ENCODE measurements at places on chromosomes 2 and 18. TPM values are rescaled to one million over a fixed set of nuclear protein-coding genes. Genes with fewer than 3 reads are reported as not detected.

- H3K27me3 ChIP-seq = no peaks in the 10 kb centered on the region
- H3K36me3 ChIP-seq = no peaks in the 10 kb centered on the region
- no peak overlapping the region for H3K4me3 ChIP-seq
- no peak for DNase-seq
Measured at GRCh38 chr18:11997466-11997865, 16.2 kb downstream of the IMPA2 start.

GRCh38 chr2:137960223-137960622 lies 4.0 kb upstream of the HNMT start:
- H3K4me1 ChIP-seq = no peaks in the 10 kb centered on the region
- H3K27ac ChIP-seq = no peak overlapping the region
- H3K4me3 ChIP-seq = no peak overlapping the region

- H3K4me3 ChIP-seq = no peak overlapping the region
- H3K27ac ChIP-seq = no peak overlapping the region
- H3K4me1 ChIP-seq = peaks cover 16% of the 10 kb centered on the region
- peaks cover 48% of the 10 kb centered on the region for H3K27me3 ChIP-seq
- peaks cover 7% of the 10 kb centered on the region for H3K36me3 ChIP-seq
Measured at GRCh38 chr2:240203031-240203787, 62.8 kb upstream of the OTOS start.

DNA sequence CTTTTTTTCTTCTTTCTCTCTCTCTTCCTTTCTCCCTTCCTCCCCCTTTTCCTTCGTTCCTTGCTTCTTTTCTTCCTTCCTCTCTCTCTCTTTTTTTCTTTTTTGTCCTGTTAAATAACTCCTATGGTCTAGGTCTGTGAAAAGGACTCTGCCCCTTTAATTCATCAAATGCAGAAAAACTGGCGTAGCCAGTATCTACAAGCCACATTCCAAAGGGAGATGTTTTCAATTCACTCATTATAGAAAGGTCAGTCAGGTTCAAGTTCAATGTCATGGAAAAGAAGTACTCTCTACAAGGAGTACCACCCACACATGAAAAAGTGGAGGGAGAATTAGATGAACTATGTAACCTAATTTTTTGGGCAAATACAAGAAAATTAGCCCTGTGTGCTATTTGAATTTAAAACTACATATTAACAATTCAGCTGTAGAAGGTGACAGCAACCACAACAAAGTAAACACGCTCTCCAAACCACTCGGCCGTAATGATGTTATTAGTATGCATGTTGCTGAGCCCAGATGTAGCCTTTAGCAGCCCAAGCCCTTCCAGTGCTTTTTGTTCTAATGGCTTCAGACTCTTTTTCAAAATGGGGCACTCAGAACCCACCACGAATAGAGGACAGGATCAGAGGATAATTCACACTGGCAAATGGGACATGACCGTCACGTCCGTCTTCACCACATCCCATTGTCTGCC lies 735.4 kb upstream of the FANCL start:
- DNase-seq = no peak
- H3K4me3 ChIP-seq = no peak overlapping the region
- H3K36me3 ChIP-seq = no peaks in the 10 kb centered on the region
- no peak overlapping the region for H3K27ac ChIP-seq
- H3K27me3 ChIP-seq = no peaks in the 10 kb centered on the region

DNA sequence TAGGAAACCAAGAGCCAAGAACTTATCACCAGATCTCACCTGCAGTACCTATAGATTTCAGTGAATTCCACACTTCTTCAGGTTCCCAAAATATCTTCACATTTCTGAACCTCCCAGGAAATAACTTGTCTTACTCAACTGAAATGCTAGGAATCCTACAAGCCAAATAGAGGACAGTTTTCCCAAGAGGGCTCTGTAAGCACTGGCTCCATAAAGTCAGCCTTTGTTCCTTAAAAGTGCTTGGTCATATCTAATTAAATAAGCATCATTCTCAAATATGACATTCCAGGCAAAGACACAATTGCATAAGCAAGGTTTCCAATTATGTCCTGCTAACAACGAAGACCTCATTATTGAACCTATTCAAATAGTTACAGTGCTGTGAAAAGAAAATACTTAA lies 154.6 kb upstream of the MGAT5 start:
- DNase-seq = no peak
- H3K4me3 ChIP-seq = no peak overlapping the region
- H3K27me3 ChIP-seq = peaks cover 24% of the 10 kb centered on the region

CPO gene
- 0.21 TPM for total RNA-seq

GRCh38 chr2:104568247-104568646 lies 285.7 kb upstream of the POU3F3 start:
- no peak overlapping the region for H3K4me3 ChIP-seq
- H3K36me3 ChIP-seq = no peaks in the 10 kb centered on the region
- H3K27ac ChIP-seq = no peak overlapping the region
- DNase-seq = no peak

DNA sequence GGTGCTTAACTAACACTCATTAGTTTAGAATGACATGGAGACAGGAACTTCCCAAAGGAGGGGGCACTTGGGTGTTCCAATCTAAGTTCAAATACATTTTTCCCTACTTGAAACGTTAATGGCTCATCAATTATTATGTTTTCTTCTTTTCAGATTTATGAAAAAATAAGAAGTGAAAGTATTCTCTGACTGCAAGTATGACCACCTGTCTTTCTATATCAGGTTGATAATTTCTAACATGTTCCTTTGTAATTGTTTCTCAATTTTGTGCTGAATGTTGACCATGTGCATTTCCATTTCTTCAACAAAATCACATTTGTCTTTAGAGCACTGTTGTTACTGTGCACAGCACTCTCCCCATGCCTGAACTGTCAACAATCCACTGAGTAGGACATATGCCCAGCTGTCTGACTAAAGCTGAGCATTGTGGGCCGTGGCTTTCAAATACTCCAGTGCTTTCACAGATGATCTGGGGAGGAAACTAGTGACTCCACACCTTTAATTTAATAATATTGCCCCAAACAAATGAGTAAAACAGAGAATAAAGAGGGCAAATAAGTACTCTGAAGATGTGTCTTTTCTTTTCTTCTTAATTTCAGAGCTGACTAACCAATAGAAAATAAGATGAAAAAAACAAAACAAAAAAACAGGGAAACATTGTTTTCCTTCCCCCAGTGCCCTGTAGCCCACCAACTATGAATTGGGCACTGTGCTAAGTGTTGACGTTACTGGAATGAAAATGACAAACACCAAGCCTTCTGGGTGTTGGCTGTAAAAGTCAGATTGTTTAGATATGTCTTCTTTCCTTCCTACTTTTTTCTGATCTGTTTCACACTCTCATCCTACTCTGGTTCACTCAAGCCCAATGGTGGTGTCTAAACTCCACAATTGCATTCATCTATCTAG lies 16.0 kb downstream of the LANCL1 start:
- peaks cover 16% of the 10 kb centered on the region for H3K36me3 ChIP-seq
- no peak for DNase-seq

DNA sequence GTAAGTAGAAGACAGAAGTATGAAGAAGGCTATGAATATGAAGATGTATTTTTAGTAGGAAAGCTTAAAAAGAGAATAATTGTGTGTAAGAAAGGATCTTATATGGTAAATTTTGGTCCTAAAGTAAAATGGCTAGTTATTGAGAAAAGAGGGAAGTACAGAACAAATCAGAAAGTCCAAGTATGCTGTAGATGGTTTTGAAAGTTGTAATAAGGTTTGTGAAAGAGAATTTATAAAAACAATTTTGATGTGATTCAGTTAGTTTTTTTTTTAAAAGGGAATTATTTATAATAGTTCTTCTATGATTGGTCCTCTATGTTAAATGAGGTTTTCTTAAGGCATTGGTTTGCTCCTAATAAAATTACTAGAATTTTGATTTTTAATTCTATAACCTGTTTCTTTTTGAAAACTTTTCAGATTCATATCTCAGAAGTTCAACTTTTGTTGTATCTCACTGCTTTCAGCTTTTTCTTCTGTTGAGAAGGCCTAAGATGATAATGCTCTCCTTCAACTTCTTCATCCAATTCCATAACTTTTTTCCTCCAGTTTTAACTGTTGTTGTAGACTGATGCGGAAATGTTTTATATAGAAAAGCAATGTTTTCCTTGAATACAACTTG lies 322.7 kb downstream of the NOL4 start:
- no peak overlapping the region for H3K27ac ChIP-seq
- peaks cover 1% of the 10 kb centered on the region for H3K36me3 ChIP-seq
- no peaks in the 10 kb centered on the region for H3K27me3 ChIP-seq
- DNase-seq = no peak
- no peak overlapping the region for H3K4me3 ChIP-seq
- no peaks in the 10 kb centered on the region for H3K4me1 ChIP-seq

DNA sequence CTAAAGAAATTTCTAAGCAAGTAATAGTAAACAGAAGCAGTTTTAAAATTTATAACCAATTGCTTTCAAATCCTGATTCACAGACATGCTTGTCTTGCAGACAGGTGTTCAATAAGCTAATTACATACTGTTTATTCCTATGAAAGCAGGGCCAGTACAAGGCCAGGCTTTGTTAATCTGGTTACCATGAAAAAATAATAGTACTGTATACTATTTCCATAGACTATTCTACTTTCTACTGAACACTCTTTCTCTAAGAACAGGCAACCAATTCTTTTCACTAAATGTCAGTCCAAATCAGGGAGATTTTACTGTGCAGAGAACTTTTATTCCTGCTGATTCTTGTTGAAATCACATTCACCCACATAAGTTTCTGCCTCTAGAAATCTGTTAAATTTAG lies 2.9 kb upstream of the SRSF7 start:
- peak overlapping the region; percentile 50 for H3K27ac ChIP-seq
- H3K4me3 ChIP-seq = peak overlapping the region; percentile 74
- DNase-seq = no peak
- H3K36me3 ChIP-seq = peaks cover 16% of the 10 kb centered on the region
- no peaks in the 10 kb centered on the region for H3K27me3 ChIP-seq

COLEC12 gene
- total RNA-seq = not detected

GRCh38 chr2:148124271-148124670 lies 103.4 kb downstream of the MBD5 start:
- H3K4me3 ChIP-seq = no peak overlapping the region
- H3K4me1 ChIP-seq = no peaks in the 10 kb centered on the region
- no peak for DNase-seq
- H3K27me3 ChIP-seq = no peaks in the 10 kb centered on the region

- H3K27ac ChIP-seq = no peak overlapping the region
- peak overlapping the region; percentile 76 for H3K4me3 ChIP-seq
- DNase-seq = no peak
- no peaks in the 10 kb centered on the region for H3K36me3 ChIP-seq
- H3K4me1 ChIP-seq = peaks cover 16% of the 10 kb centered on the region
- peaks cover 66% of the 10 kb centered on the region for H3K27me3 ChIP-seq
Measured at GRCh38 chr18:907885-908757, 3.5 kb downstream of the ADCYAP1 start.

NCL gene
- 501 TPM for total RNA-seq

DNA sequence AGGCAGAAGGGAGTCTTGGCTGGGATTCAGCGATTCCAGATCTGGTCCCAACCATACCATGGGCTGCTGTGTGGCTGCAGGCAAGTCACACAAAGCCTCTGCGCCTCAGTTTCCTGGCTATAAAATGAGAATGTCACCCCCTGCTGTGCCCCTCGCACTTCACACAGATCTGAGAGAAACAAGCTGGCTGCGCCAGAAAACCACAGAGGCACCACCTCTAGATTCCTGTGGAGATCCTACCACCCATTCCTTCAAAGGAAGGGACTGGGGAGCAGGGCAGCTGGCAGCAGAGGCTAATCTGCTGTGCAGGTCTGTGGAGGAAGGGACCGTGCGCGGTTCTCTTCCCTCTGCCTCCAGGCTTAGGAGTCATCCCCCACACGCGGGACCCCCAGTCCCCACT lies 19.8 kb downstream of the NEURL3 start:
- H3K4me3 ChIP-seq = peak overlapping the region; percentile 100
- no peak for DNase-seq
- no peaks in the 10 kb centered on the region for H3K27me3 ChIP-seq
- H3K36me3 ChIP-seq = peaks cover 13% of the 10 kb centered on the region
